Activated effector memory CD4-positive, alpha-beta T cell treated with anti-CD3 and anti-CD28 coated beads, Interleukin-2, amount 50 U/mL, for 16 hours (primary cell): ENCODE measurements at places on chromosomes 11 and 22.

GRCh38 chr11:112300094-112300786, 39.6 kb upstream of the PLET1 start:
- DNase-seq: no peak

- no peak for DNase-seq
Measured at GRCh38 chr11:83938148-83938547, 652.0 kb upstream of the CCDC90B start.

GRCh38 chr22:40042312-40042711, 47.6 kb downstream of the FAM83F start:
- peak; percentile 13 for DNase-seq

DNA sequence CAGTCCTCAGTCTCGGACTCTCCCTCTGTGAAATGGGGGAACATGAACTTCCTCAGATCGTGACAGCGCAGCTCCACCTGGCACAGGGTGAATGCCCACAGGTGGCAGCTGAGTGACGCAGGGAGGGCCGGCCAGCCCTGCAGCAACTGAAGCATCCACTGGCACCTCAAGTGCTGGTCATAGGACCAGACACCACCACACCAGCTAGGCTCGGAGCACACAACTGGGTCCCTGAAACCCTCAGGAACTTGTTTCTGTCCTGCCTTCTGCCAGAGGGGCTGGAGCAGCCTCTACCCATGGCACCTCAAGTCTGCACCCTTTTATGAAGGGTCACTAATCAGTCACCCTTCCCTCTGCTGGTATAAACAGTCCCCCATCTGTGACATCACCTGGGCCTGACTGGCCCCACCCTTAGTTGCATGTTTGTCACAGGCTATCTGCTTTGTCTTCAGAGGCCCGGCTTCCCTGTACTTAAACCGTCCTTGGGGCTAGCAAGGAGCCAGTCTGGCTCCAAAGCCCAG, 7.4 kb upstream of the CDC42BPG start:
- no peak for DNase-seq

GRCh38 chr11:132878111-132878510, 654.2 kb downstream of the OPCML start:
- no peak for DNase-seq

DNA sequence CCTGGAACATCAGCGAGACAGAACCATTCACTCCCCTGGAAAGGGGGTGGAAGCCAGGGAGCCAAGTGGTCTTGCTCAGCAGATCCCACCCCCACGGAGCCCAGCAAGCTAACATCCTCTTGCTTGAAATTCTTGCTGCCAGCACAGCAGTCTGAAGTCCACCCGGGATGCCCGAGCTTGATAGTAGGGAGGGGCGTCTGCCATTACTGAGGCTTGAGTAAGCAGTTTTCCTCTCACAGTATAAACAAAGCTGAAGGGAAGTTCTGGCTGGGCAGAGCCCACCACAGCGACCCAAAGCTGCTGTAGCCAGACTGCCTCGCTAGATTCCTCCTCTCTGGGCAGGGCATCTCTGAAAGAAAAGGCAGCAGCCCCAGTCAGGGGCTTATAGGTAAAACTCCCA, 764.8 kb upstream of the LUZP2 start:
- no peak for DNase-seq

- peak; percentile 92 for DNase-seq
Measured at GRCh38 chr22:22877523-22878210, 9.9 kb upstream of the IGLL5 start.

GRCh38 chr11:123301013-123301591, 106.1 kb upstream of the CLMP start:
- no peak for DNase-seq

DNA sequence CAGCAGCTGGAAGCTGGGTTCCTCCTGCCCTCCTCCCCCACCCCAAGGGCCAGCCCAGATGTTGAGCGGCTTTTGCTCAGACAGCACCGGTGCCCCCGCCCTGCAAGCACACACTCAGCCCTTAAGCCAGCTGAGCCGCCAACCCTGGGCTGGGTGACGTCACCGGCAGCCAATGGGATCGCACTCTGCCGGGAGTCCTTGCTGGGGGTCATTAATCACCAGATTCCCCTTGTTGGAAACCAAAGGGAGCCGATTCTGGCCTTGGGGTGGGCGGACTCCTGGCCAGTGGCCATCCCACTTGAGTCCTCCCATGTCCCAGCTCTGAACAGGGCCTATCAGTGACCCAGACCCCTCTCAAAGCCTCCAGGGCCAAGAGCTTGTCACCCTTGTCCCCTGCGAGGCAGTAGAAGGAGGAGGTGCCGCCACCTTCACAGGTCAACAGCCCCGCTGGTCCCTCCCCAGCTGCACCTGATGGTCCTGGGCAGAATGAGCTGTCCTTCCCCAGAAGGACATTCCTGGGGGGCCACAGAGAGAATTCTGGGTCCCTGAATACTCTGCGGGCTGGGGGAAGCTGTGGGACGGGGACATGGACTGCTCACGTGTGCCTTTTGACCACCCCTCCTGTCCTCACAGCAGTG, 7.4 kb downstream of the DUSP8 start:
- peak; percentile 66 for DNase-seq

DNA sequence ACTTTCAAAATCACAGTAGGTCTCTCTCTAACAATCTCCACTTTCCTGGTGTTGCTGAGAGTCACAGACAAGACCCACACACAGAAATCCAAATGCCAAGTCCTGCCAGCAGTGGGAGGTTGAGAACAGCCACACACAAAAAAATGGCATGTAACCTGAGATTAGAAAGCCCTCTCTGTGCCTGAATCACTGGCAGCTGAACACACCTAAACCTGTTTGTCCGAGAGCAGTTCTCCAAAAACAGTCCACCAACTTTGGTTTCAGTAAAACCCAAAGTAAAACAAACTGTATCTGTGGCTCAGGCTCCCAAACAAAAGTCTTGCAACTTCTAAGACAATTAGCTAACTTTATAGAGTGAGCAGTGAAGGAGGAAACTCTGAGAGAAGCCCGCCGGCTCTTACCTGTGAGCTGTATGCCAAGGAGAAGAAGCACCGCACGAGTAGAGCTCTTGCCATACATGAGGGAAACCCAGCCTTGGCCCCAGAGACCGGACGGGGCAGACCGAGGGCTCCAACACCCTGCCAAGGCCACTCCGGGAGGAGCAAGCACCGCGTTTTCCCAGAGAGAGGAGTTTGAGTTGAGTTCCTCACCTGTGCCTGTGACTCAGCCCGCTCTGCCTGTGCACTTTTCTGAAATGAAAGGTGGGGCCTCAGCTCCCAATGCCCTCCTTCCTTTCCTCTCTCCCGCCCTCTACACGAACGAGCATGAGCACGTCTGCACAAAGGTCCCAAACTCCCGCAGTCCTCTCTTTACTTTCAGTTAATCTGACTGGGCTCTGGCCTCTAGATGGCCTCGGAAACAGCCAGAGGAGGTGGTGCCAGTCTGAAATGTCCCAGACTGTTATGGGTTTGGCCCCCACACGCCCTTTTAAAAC, at the start of gene MPZL2:
TSS of gene MPZL2 (minus strand) at position 603 of the 874 bp plus-strand sequence. CDS start at position 459, 144 bp downstream.
- no peak for DNase-seq

DNA sequence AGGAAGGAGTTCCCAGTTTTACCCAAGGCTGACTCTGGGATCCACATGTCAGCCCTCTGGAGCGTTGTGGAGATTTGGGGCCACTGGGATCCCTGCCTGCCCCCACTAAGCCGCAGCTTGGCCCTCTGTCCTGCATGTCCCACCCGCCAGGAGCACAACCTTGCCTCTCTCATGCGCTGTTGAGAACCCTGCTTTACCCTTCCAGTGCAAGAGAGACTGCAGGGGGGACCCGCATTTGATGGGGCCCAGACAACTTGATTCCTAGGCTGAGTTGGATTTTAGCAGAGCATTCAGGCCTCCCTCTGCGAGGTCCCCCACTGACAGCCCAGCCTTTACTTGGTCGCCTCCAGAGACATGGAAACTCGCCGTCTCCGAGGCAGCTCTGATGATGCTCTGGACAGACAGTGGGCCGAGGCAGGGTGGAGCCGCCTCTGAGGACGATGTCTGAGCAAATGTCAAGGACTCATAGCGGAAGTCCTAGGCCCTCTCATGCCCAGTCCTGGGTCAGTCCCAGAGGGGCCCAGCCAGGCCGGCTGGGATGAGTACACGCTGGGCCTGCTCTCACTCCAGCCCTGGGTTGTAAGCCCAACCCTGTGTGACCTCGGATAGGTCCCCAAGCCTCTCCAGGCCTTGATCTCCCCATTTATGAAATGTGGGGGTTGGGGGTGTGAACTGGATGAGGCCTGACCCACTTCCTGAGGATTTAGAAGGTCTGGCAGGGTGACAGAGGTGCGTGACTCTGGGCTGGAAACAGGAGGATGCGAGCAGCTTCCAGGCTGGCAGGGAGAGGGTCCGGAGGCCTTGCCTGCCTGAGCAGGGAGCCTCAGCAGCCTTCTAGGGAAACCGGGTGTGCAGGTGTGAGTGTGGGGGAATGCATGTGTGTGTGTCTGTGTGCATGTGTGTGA, 630 bp downstream of the CD5 start:
- DNase-seq: peak; percentile 77

DNA sequence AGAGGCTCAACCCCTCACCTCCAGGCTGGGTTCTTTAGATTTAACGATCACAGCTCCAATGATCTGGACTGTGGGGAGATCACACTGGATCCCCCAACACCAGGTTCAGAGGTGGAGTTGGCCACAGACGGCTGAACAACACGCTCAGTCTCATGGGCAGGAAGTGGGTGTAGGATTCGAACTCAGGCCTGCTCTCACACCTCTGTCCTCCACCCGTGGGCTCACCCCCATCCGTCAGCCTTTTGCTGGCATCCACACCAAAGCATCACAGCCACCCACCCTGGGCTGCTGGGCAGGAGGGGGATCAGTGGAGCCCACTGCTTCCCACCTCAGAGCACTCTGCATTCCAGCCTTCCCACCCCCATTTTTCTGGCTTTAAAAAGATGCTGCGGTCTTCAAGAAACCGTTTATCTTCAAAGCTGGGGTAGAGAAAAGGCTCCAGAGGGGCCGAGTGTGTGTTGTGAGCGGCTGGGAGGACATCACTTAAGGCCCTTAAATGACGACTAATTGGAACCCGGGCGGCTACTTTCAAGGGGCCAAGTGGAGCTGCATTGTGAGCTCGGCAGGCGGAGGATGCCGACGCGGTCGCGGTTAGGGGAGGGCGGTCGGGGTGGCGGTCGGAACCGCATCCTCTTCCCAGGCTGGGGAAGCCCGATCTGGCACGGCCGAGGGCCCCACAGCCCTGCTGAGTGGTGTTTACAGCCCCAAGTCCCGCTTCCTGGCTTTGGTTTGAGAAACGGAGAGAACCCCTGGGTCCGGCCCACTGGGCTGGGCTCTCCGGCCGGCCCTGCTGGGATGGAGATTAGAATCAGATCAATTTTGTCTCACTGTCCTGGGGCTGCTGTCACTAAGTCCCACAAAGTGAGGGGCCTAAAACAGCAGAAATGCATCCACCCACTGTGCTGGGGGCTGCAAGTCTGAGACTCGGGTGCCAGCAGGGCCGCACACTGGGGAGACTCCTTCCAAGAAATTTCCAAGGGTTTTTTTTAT, 15.9 kb upstream of the FGF3 start:
- peak; percentile 42 for DNase-seq

- DNase-seq: no peak
Measured at GRCh38 chr11:60899977-60900376, 6.4 kb downstream of the PRPF19 start.
